ENCODE measurements at places on chromosomes 6 and 20.

GRCh38 chr6:5205035-5205507 lies 55.7 kb downstream of the LYRM4 start:
- peak; percentile 32 for DNase-seq

DNA sequence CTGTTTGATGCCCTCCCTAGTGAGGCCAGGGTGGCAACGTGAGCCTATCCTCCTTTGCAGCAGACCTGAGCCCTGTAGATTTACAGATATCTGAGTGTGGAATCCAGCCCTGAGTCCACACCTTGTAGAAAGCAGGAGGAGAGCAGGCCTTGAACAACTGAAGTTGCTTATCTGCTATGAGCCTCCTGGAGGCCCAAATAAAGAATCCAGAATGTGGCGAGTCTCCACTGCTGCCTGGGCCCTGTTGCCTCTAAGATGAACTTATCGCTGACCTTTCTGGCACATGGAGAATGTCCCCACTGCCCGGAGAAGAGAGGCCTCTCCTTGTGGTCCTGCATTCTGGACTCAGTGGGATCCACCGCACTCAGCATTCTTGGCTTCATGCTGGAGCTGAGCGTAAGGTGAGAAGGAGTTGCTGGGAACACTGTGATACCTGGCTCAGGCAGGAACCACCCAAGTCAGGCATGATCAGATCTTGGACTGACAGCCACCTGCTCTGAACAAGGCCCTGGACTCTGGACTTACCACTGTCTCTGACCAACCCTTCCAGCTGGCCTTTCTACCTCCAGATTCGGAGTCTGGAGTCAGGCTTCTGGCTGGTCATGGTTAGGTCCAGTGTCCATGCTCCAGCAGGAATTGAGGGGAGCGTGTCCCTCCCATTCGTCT lies 5.8 kb upstream of the MANBAL start:
- no peak for DNase-seq

DNA sequence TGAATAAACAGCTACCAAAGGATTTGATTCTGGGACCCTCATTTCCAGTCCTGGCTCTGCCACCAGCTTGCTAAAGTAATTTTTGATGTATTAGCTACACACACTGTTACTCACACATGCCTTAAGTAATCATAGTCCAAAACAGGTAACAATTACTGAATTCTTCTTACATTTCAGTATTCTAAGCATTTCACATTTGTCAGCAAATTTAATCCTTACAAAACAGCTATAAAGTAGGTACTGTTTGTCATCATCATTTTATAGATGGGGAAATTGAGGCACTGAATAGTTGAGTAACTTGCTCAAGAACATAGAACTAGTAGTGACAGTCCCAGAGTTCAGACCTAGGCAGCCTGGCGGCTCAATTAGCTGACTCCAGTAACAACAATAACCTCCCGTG lies 272.6 kb downstream of the QKI start:
- no peak for DNase-seq

DNA sequence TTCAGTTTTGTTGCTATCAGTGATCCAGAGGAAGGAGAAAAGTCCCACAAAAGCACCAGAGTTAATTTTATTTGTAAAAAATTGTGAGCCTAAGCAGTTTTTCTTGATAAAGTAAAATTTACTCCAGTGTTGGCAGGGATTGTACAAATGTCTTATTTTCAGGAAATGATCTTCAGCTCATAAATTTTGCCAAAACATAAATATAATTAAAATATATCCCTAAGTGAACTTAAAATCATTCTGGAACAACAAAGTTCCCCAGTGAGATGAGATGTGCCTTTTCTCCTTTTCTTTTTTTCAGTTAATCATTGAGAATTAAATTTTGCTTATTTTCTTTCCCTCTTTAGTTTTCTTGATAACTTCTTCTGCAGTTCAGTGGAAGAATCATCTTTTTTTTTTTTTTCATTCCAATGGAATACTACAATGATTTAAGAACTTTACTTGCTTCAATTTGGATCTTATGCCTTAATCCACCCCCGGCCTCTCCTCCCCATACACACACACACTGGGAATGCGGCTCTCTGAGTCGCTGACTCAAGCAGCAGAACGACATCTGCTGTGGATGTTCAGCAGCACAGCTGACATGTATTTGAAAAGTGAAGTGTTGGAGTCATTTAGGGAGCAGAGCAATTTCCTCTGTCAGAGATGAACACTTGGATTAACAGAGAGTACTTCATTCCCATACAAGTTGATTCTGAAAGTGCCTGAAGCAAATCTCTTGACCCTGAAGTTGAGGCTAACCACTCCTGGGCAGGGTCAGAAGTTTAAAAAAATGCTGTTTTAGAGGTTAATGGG lies 27.7 kb upstream of the LAMA4 start:
- peak; percentile 91 for DNase-seq

GRCh38 chr20:1735417-1736089 lies 78.0 kb upstream of the SIRPG start:
- no peak for DNase-seq

DNA sequence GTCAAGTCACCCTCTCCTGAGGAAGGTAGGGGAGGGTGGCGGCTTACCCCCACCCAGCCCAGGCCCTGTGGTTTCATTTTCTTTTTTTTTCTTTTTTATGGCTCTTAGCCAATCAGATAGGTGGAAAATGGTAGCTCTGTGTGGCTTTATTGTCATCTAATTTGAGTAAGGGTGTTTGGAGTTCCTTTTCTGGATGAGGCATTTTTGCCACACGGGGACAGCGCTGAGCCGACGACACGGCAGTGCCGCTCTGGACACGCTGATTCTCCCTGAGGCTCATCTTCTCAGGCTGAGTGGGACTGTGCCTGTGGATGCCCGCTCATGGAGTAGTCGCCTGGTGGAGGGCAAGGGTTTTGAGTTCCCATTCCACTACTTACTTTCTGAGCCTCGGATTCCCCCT lies 37.6 kb upstream of the ANGPT4 start:
- no peak for DNase-seq

DNA sequence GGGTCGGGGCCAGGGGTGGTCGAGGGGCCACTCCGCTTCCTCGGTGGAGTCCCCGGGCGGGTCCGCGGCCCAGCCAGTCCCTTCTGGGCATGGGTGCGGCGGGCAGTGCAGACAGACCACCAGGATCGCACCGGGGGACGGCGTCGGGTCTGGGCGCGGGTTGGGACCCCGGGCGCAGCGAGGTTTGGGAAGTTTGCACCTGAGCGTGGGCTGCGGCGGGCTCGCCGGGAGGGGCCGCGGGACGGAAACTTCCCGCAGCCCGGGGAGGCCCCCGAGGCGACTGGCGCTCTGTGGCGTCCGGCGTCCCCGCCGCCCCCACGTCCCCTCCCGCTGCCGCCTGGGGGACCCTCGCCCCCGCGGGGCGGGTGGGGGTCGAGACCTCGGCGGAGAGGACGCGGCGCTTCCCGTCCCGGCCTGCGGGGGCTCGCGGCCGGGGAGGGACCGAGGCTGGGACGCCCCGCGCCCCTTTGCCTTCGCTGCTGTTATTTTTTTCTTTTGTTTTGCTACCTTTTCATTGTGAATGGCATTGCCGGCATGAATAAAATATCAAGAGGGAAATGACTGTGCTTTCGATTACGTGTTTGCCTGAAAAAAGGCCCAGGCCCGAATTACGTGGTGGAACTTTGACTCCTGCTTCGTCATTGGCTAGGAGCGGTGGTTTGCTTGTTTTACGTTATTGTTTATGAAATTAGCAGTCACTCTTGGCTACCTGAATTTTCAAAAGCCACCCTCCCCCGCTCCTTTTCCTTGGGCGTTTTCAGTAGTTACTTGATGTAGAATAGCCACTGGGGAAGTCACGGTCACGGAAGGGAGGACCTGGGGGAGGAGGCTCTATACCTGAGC lies 703 bp downstream of the SNX9 start:
- peak; percentile 62 for DNase-seq

- DNase-seq: peak; percentile 60
Measured at GRCh38 chr6:24802271-24803059, 3.7 kb upstream of the ARMH2 start.

DNA sequence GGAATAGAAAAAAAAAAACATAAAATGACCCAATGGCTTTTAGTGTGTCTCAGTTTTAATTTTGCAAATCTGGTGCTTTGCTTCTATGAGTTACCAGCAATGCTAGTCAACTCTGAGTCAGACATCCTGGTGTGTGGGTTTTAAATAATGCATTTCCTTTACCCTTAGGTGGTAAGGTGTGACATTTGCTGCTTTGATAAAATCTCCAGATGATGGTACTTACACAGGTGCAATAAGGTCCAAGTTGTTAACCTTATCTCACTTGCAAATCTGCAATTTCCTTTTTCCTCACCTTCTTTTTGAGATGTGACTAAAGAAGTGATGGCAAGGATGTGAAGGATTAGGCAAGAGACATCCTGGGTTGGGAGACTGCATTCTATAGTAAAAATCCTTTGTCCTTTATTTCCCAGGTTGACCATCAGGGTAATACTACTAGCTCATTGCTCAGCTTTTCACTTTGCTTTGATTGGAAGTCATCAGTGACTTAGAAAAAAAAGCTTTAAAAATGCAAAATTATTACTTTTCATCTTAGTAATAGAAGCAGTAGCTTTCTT lies 818.5 kb upstream of the FLRT3 start:
- DNase-seq: no peak

- no peak for DNase-seq
Measured at GRCh38 chr6:28312939-28313338, 23.0 kb downstream of the ZSCAN31 start.

GRCh38 chr20:31569163-31570020 lies 35.7 kb upstream of the ID1 start:
- peak; percentile 59 for DNase-seq

DNA sequence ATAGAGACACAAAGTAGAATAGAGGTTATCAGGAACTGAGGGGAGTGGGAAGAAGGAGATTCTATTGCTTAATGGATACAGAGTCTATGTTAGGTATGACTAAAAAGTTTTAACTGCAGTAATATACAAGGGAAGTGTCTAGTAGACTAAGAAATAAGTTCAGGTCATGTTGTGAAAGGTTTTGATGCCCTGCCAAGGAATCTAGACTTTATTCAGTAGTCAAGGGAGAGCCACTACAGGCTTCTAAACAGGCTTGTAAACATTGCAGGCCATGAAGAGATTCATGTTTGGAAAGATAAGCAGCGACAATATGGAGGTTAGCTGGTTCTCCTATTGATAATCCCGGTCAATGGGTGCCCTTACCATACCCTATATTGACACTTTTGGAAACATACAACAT lies 352.8 kb upstream of the SOX4 start:
- no peak for DNase-seq

- no peak for DNase-seq
Measured at GRCh38 chr20:37418591-37419109, 72.7 kb downstream of the SRC start.

- peak; percentile 49 for DNase-seq
Measured at GRCh38 chr6:135451617-135452190, 45.8 kb downstream of the AHI1 start.

DNA sequence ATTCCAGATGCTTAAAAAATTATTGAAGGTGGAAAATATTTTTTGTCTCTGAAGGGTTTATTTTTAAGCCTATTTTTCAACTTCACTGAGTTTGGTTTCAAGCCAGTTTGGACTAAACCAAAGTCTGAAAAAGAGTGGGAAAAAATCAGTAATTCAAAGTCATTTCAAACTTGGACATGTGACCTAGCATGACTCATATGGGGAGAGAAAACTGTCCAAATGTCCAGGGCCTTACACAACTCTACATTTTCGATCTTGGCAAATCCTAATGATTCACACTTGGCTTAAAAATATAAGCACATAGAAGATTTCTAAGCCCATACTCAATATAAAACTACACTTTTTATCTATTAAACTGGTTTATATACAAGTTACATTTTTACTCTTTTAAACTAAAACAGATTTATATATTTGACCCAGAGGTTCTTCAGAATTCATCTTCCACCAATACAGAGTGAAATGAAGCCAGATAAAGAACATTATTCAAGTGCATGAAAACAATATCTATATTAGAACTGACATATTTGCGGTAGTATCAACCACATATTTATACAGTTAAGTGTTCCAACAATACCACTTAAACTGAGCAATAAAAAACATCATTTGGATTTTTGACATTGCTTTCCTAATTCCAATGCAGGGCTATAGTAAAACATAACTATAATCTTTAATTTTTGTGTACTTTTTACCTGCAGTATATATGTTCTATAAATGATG lies 110.3 kb upstream of the TCF21 start:
- DNase-seq: peak; percentile 75

DNA sequence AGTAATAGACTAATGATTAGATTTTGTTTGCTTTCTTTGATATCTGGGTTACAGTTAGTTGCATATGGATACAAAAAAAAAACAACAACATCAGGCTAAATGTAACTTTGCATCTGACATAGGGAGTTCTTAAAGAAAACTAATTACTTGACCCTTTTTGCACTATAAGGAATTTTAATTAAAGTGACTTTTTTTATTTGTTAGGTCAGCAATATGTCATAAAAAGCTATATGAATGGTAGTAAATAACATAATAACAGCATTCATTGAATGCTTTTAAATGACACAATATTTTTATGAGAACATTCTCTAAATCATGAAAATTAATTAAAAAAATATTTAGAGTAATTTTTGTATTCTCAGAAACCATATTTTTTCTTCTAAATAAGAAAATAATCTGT lies 183.6 kb downstream of the GRIK2 start:
- DNase-seq: no peak

- DNase-seq: no peak
Measured at GRCh38 chr6:147567141-147567805, 58.8 kb downstream of the SAMD5 start.

GRCh38 chr6:46048646-46049297 lies 33.1 kb upstream of the CLIC5 start:
- DNase-seq: no peak

DNA sequence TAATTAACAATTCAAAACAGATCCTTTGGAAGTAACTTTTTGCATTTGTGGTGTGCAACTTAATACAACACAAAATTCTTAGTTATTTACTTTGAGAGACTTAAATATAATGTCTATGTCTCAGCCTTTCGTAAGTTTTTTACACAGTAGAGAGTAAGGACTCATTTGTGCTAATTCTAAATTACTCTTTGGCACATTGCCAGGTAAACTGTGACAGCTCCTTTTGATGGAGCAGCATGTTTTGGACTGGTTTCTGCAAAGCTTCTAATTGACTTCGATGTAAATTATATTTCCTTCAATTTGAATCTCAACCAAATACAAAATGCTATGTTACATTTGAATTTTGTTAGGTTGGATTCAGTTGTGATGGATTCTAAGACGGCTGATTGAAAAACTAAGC lies 450.7 kb upstream of the OPRM1 start:
- no peak for DNase-seq
